Stimulated activated naive B cell treated with anti-CD40 and anti-IgM and Interleukin-4, amounts not matched to agents 10 μg/mL and 1 μg/mL and 100 μg/mL, for 72 hours (primary cell): ENCODE measurements at places on chromosomes 3 and 15.

DNA sequence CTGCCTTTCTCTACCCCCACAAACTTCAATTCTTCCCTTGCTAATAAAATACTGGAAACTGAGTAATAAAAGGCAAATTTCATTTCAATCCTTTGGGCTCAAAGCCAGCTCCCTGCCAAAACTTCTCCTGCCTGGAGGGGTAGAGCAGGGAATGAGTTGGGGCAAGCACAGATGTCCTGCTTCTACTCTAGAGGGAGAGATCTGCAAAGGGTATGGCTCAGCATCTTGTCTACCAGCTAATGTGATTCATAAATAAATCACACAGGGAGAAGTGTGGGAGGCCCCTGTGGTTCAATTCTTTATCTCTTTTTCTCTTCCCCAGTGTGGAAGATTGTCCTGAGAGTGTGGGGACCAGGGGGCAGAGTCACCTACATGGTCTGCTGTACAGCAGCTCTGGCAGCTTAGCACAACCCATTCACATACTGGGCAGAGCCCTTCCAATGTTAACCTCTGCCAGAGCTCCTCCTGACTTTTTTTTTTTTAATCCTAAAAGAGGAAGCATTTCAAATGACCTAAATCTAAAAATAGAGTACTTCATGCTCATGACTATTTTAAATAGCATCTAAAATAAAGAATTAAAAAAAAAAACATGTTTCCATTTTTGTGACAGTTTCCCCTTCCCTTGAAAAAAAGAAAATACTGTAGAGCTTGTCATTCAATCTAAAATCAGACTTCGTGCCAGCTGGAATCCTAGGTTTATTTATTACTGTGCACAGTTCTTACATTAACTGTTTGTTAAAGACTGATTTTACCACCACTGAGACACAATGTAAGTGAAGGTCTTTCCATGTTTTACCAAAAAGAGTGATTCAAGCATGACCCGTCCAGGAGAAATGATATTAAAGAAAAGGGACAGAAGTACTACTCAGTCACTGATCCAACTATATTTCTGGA is 1083.7 kb upstream of the CFAP20DC start:
- H3K27ac ChIP-seq, result no peak overlapping the region
- no peaks in the 10 kb centered on the region for H3K36me3 ChIP-seq
- H3K4me3 ChIP-seq, result no peak overlapping the region
- H3K4me1 ChIP-seq, result peaks cover 18% of the 10 kb centered on the region

DNA sequence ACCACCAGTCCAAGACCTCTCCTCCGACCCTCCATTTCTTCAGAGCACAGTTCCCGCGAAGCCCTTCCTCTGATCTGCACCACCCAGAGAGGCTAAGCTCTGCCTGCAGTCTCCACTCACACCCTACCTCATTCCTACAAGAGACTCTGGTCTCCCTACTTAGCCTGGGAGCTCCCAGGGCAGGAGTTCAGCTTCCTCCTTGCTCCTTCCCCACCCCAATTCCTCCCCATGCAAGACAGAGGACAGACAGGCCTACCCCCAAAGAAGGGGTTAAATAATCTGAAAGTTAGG is 12.6 kb upstream of the VIPR1 start:
- no peaks in the 10 kb centered on the region for H3K27me3 ChIP-seq
- peaks cover 61% of the 10 kb centered on the region for H3K4me1 ChIP-seq
- H3K4me3 ChIP-seq, result no peak overlapping the region
- H3K27ac ChIP-seq, result peak overlapping the region; percentile 83

DNA sequence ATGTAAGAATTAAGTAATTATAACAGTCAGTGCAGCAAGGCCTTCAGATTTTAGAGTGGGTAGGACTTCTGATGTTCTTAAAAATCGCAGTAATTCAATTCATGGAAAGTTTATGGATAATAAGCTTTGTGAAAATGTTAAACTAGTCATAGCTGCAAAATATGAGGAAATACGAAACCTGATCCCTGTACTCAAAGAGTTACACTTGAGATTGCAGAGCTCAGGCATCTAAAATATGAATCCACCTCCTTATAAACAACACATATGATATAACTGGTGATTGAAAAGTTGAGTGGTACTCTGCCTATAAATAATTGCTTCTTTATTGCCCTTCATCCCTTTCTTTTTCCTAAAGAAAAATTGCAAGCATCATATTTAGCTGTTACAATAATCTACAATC is 473.3 kb downstream of the OTOL1 start:
- H3K4me3 ChIP-seq, result no peak overlapping the region
- no peak for DNase-seq
- H3K27ac ChIP-seq, result no peak overlapping the region
- H3K36me3 ChIP-seq, result no peaks in the 10 kb centered on the region

GRCh38 chr15:36370731-36371112 is 208.7 kb upstream of the CDIN1 start:
- DNase-seq, result no peak
- H3K27me3 ChIP-seq, result no peaks in the 10 kb centered on the region
- H3K36me3 ChIP-seq, result no peaks in the 10 kb centered on the region
- H3K4me1 ChIP-seq, result no peaks in the 10 kb centered on the region
- H3K27ac ChIP-seq, result no peak overlapping the region

DNA sequence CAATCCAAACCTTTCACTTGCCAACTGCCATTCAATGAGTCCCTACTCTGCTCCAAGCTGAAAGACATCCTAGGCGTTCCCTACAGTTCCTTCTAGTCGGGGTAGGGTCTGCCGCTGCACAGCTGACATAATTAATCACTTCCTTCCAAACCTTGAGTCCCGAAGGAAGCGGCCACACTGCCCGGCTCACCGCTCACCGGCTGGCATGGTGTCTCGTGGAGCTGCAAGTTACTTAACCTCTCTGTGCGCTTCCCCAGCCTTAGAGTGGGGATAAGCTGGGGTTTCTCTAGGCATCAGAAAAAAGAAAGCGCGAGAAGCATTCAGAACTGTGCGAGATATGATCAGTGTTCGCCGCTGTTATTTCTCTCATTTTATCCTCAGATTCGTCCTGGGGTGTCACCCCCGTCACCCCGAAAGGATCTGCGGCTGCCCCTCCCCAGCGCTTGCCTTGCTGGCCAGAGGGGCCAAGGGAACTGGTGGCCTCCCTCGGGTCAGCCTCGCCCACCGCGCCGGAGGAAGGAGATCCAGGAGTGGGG is 748 bp downstream of the MRPS25 start:
- H3K36me3 ChIP-seq, result peaks cover 24% of the 10 kb centered on the region
- H3K4me3 ChIP-seq, result peak overlapping the region; percentile 99
- H3K27ac ChIP-seq, result peak overlapping the region; percentile 99
- no peaks in the 10 kb centered on the region for H3K27me3 ChIP-seq
- peaks cover 10% of the 10 kb centered on the region for H3K4me1 ChIP-seq

- DNase-seq, result no peak
- no peak overlapping the region for H3K27ac ChIP-seq
- H3K36me3 ChIP-seq, result no peaks in the 10 kb centered on the region
Observed at GRCh38 chr3:170692720-170693119, 106.8 kb upstream of the SLC7A14 start.

- H3K36me3 ChIP-seq, result peaks cover 17% of the 10 kb centered on the region
- H3K27ac ChIP-seq, result peak overlapping the region; percentile 85
- DNase-seq, result peak; percentile 69
- H3K4me3 ChIP-seq, result peak overlapping the region; percentile 50
- no peaks in the 10 kb centered on the region for H3K27me3 ChIP-seq
- peaks cover 77% of the 10 kb centered on the region for H3K4me1 ChIP-seq
Observed at GRCh38 chr3:15345608-15346137, 13.3 kb upstream of the SH3BP5 start.

DNA sequence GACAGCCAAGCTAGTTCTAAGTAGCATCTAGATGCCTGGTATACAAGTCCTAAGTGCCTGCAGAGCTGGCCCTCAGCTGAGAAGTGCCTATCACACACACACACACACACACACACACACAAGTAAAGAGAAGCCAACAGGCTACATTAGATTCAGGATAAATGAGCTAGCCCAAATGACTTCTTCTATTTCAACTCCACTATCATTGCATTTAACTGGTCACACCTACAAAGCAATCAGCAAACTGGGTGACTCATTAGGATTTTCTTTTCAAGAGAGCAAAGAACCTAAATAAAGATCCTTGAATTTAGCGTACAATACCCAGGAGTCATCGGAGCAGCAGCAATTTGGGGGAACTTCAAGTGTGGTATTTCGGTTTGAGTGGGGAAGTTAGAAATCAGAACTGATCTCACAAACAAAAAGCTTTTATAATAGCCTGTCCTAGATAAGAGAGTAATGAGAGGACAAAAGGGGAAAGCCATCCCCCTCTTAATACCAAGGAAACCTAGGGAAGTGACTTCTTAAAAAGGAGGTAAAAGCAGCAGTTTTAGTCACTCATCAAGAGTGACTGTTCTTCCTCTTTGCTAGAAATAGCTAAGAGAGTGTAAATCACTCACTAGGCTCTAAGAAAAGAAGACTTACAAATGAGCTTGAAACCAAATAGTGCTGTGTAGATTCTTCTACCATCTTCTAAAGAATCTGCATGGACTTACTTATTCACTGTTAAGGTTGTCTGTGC is 112.7 kb downstream of the TNIK start:
- no peak overlapping the region for H3K4me3 ChIP-seq
- H3K4me1 ChIP-seq, result peaks cover 7% of the 10 kb centered on the region

DNA sequence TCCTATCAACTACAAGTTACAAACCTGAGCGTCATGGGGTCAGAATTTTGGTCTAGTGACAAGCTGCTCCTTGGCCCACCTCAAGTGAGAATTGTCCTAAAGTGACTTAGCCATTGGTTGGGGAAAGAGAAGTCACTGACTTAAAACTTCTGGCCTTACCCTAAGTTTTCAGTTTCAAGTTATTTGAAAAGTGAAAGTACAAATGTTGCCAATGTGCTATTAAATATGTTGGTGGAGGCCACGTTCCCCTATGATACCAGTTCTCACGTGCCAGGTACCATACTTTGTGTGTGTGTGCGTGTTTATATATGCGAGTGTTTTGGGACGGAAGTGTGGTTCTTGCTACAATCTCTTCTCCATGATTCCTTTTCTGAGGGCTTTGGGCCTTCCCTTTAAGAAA is 22.6 kb upstream of the RASGRP1 start:
- no peak overlapping the region for H3K4me3 ChIP-seq
- DNase-seq, result no peak
- peaks cover 6% of the 10 kb centered on the region for H3K4me1 ChIP-seq
- no peaks in the 10 kb centered on the region for H3K27me3 ChIP-seq
- H3K36me3 ChIP-seq, result no peaks in the 10 kb centered on the region

DNA sequence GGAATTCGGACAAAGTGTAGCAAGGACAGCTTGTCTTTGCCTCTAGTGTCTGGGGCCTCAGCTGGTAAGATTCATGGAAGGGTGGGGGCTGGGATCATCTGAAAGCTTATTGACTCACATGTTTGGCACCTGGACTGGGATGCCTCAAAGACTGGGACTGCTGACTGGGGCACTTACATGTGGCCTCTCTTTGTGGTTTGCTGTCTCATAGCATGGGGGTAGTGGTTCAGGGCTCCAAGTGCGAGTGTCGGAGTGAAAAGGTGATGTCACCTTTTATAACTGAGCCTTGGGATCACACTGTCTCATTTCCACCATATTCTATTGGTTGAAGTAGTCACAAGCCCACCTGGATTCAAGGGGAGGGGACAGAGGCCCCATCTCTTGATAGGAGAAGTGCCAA is 6.8 kb downstream of the MFSD1 start:
- DNase-seq, result no peak
- H3K36me3 ChIP-seq, result peaks cover 42% of the 10 kb centered on the region
- no peak overlapping the region for H3K27ac ChIP-seq

DNA sequence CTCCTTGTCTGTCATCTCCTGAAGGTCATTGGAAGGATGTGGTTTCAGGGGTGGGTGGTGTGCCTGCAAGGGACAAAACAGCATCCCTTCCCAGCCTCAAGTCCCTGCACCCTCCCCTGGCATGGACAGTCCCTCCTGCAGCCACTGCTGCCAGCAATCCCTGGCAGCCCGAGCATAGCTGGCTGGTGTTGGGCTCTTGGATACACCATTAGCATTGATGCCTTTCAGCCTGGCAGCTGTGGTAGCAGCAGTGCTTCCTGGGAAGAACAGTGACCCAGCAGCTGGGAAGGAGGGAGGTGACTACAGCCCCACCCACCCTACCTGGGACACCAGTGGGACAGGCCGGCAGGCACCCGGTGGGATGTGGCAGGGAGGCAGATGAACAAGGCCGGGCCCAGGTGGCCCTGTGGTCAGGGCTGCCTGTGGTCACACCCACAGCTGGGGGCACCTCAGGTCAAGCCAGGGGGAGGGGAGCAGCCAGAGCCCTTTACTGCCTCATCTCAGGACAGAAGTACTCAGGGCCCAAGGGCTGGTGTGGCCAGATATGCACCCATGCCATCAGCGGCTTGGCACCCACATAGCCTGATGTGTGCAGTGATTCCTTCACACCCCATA is 32.9 kb upstream of the TMEM115 start:
- no peak overlapping the region for H3K27ac ChIP-seq
- no peaks in the 10 kb centered on the region for H3K36me3 ChIP-seq
- H3K4me1 ChIP-seq, result no peaks in the 10 kb centered on the region
- no peak for DNase-seq

GRCh38 chr3:152518346-152518745 is 249.6 kb downstream of the MBNL1 start:
- H3K4me1 ChIP-seq, result peaks cover 33% of the 10 kb centered on the region
- H3K27me3 ChIP-seq, result no peaks in the 10 kb centered on the region
- peaks cover 37% of the 10 kb centered on the region for H3K36me3 ChIP-seq
- no peak overlapping the region for H3K4me3 ChIP-seq

DNA sequence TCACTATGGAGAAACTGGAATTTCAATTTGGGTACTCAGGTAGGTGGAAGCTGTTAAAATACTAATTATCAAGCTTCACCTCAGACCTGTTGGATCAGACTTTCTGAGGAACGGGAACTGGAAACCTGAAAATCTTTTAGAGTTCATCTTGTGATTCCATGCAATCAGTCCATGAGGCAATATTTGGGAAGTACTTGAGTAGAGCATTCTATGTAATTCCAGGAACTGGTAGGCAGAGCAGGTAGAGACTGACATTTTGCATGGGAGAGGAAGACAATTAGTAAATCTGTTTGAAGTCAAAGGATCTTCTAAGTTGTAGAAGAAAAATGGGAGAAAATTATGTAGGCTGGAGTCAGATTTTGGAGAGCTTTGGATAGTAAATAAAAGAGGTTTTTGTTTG is 43.1 kb downstream of the FGF7 start:
- no peak for DNase-seq
- H3K36me3 ChIP-seq, result no peaks in the 10 kb centered on the region
- H3K27me3 ChIP-seq, result no peaks in the 10 kb centered on the region

DNA sequence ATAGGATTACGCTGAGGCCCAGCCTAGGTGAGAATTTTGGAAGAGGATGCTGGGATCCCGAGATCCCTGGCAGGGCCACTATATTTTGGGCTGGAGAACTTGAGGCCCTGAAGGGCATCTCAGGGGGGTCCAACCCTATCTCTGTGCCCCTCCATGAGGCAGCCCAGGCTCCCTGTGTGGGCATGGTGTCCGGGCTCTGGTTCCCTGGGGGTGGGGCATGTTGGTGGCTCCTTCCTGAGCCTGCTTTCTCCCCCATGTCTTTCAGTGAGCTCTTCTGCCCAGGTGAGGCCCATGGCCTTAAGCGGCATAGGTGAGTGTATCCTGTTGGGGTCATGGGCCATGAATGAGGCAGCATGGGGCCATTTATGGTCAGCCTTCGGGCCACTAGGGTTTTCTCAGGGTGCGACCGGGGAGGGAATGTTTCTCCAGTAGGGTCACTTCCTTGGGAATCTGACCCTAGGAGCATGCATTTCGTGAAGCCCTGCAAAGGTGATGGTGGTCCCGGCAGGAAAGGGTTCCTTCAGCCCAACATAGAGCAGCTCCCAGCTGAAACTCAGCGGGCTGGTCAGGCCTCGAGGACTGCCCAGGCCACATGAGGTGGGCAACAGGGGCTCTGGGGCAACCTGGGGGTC is 191.3 kb downstream of the UBE3A start:
- no peak for DNase-seq
- no peaks in the 10 kb centered on the region for H3K36me3 ChIP-seq
- H3K4me3 ChIP-seq, result no peak overlapping the region
- H3K4me1 ChIP-seq, result no peaks in the 10 kb centered on the region
- no peaks in the 10 kb centered on the region for H3K27me3 ChIP-seq
